ENCODE measurements at places on chromosomes 2 and 18.
A peak's percentile ranks its signal among the peaks of the same experiment; 100 is the strongest.

- no peak for DNase-seq
Measured at GRCh38 chr2:72892506-72893173, 5.4 kb downstream of the SPR start.

- no peak for DNase-seq
Measured at GRCh38 chr2:61620244-61621159, 82.3 kb upstream of the XPO1 start.

DNA sequence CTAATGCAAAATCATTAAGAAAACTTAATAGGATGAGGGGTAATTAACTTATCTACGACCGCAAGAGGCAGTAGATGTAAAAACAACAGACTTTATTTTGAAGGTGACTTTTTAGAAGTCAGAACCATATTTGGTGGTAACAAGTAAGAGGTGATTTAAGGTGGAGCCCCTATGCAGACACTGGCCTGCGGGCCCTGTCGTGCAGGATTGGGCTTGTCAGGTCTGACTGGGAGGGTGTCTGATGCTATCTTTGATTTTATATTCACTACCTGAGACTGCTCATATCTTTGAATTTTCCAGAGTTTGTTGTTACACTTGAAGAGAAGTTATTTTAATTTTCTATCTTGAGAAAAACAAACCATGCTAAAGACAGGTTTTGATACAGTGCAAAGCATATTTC is 29.1 kb upstream of the SCLY start:
- no peak for DNase-seq

DNA sequence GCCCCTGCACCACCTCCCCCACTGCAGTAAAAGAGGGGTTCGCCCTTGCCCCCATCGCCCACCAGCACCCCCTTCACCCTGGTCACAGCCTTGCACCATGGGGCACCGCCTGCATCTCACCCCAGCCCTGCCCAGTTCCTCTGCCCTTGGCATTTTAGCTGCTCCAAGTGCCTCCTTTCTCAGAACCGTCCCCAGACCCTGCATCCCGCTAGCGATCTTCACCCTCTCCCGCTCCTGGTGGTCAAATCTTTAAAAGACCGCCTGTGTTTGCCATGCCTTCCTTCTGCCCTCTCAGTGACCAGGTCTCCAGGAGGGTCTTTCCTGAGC is 114.7 kb upstream of the OTOS start:
- DNase-seq: no peak

- DNase-seq: no peak
Measured at GRCh38 chr2:214676421-214677089, 132.9 kb downstream of the BARD1 start.

DNA sequence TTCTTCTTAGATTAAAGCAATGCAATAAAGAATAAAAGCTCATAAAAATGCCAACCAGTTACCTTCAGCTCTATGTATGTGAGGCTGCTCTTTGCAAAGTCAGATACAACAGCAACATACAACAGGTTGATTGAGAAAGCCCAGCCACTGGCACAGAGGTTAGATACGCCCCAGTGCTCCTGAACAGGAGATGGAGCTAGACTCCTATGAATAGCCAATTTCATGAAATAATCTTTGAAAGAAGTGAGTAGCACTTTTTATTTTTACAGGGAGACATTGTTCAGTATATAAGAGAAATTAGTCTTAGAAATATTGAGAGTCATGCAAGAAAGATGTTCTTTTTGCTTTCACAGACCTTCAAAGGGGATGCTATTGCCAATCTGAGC is 362.4 kb upstream of the MEX3C start:
- no peak for DNase-seq

DNA sequence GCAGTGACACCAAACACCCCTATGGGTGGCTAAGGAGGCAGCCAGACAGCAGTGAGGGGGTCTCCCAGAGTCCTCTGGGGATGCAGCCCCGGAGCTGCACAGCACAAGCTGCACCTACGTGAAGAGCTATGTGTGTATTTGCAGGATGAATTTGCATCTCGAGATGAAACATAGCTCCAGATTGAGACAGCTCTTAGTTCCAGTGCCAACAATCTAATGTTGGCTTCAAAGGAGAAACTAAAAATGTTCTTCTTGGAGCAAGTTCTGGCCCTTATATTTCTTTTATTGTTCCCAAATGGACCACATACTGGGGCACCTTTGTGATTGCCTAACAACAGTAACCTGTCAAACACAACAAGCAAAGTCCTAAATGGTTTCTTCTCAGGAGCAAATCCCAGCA is 233.9 kb downstream of the SLC4A3 start:
- DNase-seq: no peak

GRCh38 chr18:11153097-11153496 is 3.7 kb upstream of the PIEZO2 start:
- no peak for DNase-seq

- DNase-seq: no peak
Measured at GRCh38 chr2:168179592-168179991, 67.8 kb downstream of the STK39 start.

GRCh38 chr2:63764630-63765029 is 77.1 kb upstream of the UGP2 start:
- DNase-seq: peak; percentile 52

DNA sequence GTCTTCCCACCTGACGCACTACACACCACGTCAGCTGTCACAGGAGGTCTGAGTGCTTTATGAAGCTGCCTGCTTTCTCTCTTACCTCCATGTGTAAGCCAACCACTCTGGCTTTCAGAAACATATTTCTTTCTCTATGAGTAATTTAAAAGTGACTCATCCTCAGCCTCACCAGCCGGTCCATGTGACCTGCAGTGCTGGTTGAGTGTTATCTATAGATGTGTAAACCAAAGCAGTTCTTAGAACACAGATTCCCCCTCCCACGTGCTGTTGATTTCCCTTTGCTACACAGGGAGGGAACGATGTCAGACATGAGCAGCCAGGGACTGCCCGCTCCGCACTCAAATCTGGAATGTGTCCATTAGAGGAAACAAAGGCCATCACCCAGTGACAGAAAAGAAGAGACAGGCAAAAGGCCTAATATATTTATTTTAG is 157.8 kb downstream of the BCL2 start:
- DNase-seq: no peak

GRCh38 chr2:40168032-40168431 is 283.9 kb downstream of the SLC8A1 start:
- no peak for DNase-seq

DNA sequence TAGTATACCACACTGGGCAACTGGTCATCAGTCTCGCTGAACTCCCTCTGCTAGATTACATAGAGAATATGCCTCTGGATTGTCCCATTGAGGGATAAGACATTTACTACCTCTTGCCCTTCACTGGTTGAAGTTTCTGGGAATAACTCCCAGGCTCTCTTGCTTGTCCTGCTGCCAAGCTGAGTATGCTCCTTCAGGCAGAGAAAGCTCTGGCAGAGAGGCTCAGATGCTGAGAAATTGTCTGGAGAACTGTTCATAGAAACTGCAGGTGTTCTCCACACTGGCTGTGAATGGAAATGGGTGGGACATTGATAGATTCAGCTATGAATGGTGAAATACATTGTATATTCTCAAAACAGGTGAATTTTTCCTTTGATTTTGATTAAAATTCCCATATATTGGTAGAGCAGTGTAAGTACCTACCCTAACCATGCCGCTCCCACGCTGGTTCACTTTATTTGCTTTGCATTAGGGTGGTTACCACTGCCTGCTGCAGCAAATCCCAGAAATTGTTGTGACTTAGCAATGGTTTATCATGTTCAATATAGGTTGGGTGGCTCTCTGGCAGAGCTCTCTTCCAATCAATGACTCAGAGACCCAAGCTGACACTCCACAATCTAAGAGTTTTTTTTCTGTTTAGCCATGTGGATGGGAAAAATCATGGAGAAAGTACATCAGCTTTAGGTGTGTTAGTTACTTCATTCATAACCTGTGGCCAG is 36.7 kb downstream of the FAM117B start:
- no peak for DNase-seq

DNA sequence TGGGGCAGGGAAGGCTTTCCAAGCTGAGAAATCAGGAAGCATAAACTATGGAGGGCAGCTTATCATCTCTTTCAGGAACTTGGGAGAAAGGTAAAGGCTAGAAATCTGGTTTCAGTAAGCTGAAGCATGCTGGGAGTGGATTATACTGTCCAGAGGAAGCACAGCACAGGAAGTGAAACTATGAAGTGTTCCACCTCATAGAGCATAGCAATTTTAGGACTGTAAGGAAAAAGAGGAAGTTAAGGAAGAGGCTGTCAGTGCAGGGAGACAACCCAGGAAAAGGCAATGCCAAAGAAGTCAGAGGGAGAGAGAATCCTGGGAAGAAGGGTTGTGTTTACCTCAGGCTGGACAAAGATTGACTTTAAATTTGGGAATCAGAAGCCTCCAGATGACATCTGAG is 51.9 kb downstream of the EFEMP1 start:
- no peak for DNase-seq

GRCh38 chr2:240784629-240785423 is 35.2 kb downstream of the KIF1A start:
- no peak for DNase-seq

DNA sequence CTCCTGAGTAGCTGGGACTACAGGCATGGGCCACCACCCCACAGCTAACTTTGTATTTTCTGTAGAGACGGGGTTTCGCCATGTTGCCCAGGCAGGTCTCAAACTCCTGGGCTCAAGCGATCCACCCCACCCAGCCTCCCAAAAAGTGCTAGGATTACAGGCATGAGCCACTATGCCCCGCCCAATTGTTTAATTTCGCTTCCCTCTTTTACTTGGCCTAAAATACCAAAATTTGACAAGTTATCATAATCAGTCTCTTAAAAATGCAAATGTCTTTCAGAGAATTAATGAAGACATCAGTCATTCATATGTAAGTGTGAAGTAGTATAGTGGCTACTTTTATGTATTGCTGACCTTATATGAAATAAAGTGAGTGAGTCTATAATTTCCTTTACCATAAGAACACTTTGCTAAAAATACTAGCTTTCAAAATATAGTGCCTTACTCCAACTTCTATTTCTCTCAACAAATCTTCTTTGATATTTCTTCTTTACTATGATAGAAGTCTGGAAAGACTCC is 9.8 kb downstream of the FBXO11 start:
- no peak for DNase-seq

GRCh38 chr2:195687320-195688086 is 30.5 kb downstream of the SLC39A10 start:
- no peak for DNase-seq

DNA sequence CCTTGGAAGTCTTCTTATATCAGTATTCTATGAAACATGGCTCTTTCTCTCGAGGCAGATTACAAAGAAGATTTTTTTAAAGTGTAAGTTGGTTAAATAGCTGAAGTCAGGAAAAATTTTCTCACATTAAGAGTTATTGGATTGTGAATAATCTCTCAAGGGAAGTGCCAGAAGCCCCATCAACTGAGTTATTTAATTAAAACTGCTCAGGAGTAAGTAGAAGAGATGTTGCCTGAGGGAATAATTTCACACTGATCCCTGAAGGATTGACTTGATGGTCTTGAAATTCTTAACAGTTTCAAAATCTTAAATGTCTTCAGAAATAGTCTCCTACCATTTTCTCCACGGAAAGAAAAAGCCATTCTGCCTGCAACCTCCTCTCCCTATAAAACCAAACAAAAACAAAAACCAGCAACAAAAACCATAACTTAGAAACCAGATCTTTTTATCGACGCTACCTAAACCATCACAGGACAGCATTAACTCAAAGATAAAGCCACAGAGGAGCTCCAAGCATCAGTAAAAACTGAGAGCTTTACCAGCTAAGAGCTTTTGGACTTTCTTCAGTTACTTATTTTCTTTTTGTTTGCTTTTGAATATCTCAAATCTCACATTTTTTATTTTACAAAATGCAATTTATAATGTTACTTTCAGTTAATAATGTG is 12.9 kb downstream of the CD226 start:
- no peak for DNase-seq

- DNase-seq: no peak
Measured at GRCh38 chr2:37706334-37707183, 35.1 kb upstream of the CDC42EP3 start.

- DNase-seq: no peak
Measured at GRCh38 chr2:317501-318424, 29.9 kb upstream of the ALKAL2 start.

- no peak for DNase-seq
Measured at GRCh38 chr2:225464346-225465025, 65.0 kb downstream of the NYAP2 start.

GRCh38 chr2:179355881-179356280 is 91.2 kb upstream of the SESTD1 start:
- DNase-seq: no peak

- DNase-seq: no peak
Measured at GRCh38 chr2:28054916-28055315, 164.4 kb downstream of the BABAM2 start.

DNA sequence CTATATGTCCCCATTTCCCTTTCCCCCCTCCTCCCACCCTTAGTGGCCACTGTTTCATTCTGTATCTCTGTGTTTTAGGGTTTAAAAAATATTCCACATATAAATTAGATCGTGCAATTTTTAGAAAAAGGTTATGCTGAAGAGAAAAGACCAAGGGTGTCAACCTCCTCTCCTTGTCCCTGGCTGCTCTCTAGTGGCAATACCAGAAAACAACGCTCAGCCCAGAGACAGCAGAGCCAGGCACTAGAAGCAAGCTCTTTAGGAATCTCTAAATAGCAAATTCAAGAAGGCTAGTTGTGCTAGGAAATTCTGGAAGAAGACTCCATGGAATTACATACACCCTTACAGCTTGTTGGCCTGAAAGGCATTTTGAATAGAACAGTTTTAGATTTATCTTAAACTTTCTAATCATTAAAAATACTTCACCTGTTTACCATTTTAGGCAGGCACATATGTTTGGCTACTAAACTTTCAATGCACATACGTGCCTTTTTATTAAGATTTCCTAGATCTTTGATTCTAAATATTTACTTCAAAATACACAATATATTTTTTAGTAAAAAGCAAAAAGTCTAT is 35.1 kb upstream of the RASGRP3 start:
- DNase-seq: peak; percentile 30

DNA sequence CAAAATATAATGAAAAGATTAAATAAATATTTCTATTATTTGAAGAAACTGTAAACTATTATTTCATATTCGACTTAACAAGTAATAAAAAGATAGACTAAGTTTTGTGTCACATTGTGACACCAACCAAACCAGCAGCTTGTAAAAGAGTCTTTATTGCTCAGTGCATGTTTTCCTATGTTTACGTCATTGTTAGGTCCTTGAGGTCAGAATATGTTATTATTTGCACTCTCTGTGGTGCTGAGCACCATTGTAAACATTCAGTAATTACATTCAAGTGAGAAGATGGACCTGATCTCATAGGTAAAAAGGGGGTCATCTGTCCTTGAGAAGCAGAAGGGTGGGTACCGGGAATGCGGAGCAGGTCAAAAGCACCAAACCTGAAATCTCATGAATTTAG is 1999.1 kb upstream of the CELF4 start:
- no peak for DNase-seq

- DNase-seq: no peak
Measured at GRCh38 chr2:202566286-202566685, 68.5 kb upstream of the FAM117B start.

- DNase-seq: no peak
Measured at GRCh38 chr18:49075681-49076080, 124.9 kb upstream of the SMAD7 start.

- no peak for DNase-seq
Measured at GRCh38 chr2:240389302-240389805, 46.1 kb upstream of the GPC1 start.

- no peak for DNase-seq
Measured at GRCh38 chr2:225534697-225535096, 135.2 kb downstream of the NYAP2 start.

- DNase-seq: no peak
Measured at GRCh38 chr2:115635430-115635829, 1193.0 kb downstream of the DPP10 start.

- peak; percentile 69 for DNase-seq
Measured at GRCh38 chr2:151111599-151112278, 149.9 kb downstream of the RBM43 start.

GRCh38 chr2:85213404-85213803 is 80.2 kb downstream of the TCF7L1 start:
- DNase-seq: no peak
